Tongue (tissue), 3 donors: ENCODE measurements at places on chromosomes 16 and 17. TPM values are rescaled to one million over a fixed set of nuclear protein-coding genes. Genes with fewer than 3 reads are reported as not detected.

KRT12 gene
- total RNA-seq, result not detected

PLA2G10 gene
- total RNA-seq, result not detected

CSNK2A2 gene
- 44.9 TPM for total RNA-seq

TNS4 gene
- total RNA-seq, result 10.4 TPM

SCARF1 gene
- 17.1 TPM for total RNA-seq

TNFRSF13B gene
- total RNA-seq, result not detected

MYL11 gene
- total RNA-seq, result 9,092 TPM

TSPAN10 gene
- total RNA-seq, result 1.0 TPM

TNP2 gene
- total RNA-seq, result not detected

LPO gene
- 6.4 TPM for total RNA-seq

IL17C gene
- total RNA-seq, result not detected

CTCF gene
- total RNA-seq, result 40.0 TPM

- peak; percentile 85 for DNase-seq
These were observed 763 bp upstream of the SOX9 start for GRCh38 chr17:72119873-72120641.

DNA sequence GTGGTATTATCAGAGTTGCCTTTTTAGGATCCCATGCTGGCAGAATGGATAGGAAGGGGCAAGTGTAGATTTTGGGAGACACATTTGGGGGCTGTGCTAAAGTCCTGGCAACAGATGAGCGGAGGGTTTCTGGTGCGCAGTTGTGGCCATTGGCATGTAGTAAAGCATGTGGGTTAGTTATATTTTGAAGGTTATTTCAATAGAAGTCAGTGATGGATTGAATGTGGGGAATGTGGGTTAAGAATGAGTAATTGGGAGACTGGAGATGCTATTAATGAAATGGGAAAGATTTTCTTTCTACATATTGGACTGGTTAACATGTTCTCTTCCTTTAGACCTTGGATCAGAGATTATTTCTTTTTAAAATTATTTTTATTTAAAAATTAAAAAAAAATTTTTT lies 10.0 kb downstream of the DUS2 start:
- no peak for DNase-seq

DNA sequence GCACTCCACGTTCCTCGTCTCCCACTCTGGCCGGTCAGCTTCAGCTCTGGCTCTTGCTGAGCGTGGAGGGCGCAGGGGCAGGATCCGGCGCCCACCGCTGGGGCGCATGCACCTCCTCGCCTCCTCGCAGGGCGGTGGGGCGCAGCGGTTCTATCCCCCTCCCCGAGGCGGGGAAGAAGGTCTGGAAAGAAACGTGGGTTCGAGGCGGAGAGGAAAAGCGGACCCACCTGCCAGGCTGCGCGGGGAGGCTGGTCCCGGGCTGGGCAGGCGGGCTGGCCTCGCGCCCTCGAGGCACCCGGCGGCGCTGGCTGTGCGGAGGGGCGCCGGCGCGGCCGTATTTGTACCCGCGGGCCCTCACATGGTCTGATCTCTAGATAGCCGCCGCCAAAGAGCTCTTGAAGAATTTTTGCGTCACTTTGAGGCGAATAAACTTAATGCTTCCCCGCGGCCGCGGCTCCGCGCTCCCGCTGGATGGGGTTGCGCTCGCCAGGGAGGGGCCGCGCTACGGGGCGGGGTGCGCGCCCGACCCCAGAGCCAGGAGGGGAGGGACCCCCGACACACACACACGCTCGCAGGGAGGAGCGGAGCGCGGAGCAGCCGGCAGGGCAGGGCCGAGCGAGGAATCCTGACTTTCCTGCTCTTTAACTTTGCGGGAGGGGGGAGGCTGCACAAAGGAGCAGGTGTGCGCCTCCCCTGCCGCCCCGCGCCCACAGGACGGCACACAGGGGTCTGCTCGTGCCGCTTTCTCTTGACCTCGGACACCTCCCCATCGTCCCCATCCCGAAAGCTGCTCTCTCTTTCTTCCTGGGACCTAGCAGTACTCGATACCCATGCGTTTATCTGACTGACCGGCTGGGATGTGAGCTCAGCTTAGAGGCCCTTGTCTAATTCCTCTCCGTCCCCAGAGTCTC lies at the start of gene SLC6A4:
TSS of gene SLC6A4 (minus strand) at position 312 of the 911 bp plus-strand sequence. CDS start 13,739 bp downstream, outside the sequence.
- DNase-seq, result peak; percentile 39

DNA sequence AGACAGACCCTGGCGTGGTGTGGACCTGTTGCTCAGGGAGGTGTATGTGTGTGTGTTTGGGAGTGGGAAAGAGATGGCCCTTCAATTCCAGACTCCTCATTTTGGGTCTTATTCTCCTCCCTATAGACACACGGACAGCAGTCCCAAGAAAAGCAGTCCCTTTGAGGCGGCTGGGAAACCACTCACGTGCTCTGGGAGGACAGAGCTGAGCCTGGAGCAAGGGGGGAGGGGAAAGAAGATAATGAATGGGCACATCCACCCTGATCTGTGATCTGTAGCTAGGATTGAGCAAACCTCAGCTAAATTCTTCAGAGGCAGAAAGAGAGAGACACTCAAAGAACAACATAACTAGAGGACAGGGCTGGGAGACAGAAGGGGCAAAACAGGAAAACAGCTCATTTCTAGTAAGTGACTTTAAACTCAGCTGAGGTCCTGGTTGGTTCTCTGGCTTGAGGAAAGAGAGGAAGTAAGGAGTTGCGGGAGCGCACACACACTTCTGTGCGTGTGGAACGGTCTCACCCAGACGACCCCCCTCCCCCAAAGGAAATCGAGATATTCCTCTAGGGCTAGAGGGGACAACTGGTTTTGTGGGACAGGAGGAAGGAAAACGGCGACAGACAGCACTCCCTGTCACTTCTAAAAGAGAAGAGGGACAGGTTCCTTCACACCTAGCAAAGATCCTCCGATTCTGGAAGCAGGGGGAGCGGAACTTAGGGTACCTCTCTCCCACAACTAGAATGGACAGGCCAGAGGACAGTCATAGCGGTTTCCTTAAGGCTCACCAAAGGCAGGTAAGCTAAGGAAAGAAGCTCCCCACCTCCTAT lies 658 bp downstream of the RAB5C start:
- DNase-seq, result no peak

- DNase-seq, result no peak
These were observed 16.6 kb downstream of the PLD6 start for GRCh38 chr17:17189559-17189958.

GRCh38 chr16:74079232-74079586 lies 217.4 kb upstream of the PSMD7 start:
- DNase-seq, result no peak

DNA sequence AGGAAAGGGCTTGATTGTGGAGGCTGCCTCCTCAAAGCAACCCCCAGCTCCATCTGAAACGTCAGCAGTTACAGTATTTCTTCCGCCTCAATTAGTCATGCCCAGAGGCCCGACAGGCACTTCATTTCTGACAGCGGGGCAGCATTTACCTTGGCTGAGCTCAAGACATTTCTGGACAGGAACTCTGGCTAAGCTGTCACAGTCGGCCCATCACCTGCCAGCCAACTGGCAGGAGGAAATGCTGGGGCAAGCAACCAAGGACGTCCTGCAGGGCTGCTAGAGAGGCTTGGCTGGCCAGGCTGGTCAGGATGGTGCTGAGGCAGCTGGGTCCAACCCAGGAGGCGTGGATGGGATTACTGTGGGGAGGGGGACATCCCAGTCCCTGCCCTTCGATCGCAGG lies 27.8 kb downstream of the PLXDC1 start:
- DNase-seq, result no peak

- no peak for DNase-seq
These were observed 101.3 kb downstream of the CDK5R1 start for GRCh38 chr17:32588135-32588534.

GRCh38 chr17:74282587-74283370 lies 8.7 kb downstream of the DNAI2 start:
- no peak for DNase-seq

GRCh38 chr16:83973077-83973476 lies 5.0 kb downstream of the NECAB2 start:
- no peak for DNase-seq

- DNase-seq, result no peak
These were observed 4.1 kb upstream of the PITPNA start for GRCh38 chr17:1566505-1567199.

- no peak for DNase-seq
These were observed 112.5 kb downstream of the WWOX start for GRCh38 chr16:78211946-78212345.

GRCh38 chr17:41967921-41968578 lies 1.5 kb downstream of the CNP start:
- DNase-seq, result no peak

DNA sequence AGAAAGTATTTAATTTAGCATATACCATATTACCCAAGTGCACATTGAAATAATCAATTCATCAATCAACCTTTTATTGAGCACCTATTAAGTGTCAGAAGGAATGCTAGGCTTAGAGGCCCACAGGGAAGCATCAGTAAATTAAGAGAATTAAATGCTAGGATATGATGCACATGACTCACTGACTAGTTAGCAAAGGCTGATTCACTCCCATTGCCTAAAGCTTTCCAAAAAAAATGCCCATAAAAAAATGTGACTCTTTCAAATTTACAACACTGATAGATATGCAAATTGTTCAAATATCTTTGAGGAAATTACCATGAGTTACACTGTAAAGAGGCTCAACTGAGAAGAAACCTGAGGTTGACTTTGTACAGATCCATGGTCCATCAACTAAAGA lies 883.3 kb downstream of the CDH11 start:
- DNase-seq, result no peak

DNA sequence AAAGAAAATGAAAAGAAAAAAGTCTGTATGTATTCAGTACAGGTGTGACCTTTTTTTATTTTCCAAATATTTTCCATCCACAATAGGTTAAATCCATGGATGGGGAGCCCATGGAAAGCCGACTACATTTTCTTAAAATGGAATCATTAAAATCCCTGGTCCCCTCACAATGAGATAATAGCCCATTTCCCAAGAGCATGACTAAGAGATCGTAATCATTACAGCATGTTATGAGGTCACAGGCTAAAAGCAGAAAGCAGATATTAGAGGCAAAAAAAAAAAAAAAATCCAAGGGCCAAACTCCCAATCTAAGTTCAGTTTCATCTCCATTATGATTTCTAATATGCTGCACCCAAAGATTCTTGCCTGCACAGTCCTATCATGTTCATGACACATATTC lies 44.7 kb downstream of the CYTH1 start:
- no peak for DNase-seq

GRCh38 chr16:68015681-68016080 lies at the start of gene DPEP2NB:
Gene DPEP2NB (minus strand): TSS chr16:68015911. CDS start chr16:68015770, 141 bp downstream.
- no peak for DNase-seq

DNA sequence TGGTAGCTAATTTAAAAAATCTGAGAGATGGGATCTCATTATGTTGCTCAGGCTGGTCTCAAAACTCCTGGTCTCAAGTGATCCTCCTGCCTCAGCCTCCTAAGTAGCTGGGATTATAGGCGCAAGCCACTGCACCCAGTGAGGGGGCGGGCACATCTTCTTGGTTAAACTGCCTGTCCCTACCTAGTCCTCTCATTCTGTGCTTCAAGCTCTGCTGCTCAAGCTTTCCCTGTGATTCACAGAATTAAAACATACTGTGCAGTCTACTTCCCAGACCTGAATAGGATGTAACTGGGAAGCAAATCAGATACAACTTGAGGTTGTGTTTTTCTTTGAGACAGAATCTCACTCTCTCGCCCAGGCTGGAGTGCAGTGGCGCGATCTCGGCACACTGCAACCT lies 2.3 kb downstream of the MRPL38 start:
- DNase-seq, result no peak

DNA sequence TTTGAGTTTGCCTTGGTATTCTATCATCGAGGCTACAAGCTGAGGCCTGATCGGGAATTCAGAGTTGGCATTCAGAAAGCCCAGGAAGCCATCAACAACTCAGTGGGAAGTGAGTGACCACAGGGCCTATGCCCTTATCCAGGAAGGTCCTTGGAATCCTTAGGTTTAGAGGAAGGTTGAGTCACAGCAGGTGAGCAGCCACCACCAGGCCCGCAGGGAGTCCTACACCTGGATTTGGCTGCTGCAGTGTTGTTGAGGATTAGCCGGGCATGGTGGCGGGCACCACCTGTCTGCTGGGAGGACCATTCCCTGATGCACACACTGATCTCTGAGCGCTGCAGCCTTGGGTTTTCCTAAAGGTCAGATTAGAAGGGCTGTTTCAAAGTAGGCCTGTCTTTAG lies 5.2 kb downstream of the ODAD4 start:
- no peak for DNase-seq

GRCh38 chr17:3534881-3535252 lies 22.7 kb downstream of the TRPV3 start:
- no peak for DNase-seq

DNA sequence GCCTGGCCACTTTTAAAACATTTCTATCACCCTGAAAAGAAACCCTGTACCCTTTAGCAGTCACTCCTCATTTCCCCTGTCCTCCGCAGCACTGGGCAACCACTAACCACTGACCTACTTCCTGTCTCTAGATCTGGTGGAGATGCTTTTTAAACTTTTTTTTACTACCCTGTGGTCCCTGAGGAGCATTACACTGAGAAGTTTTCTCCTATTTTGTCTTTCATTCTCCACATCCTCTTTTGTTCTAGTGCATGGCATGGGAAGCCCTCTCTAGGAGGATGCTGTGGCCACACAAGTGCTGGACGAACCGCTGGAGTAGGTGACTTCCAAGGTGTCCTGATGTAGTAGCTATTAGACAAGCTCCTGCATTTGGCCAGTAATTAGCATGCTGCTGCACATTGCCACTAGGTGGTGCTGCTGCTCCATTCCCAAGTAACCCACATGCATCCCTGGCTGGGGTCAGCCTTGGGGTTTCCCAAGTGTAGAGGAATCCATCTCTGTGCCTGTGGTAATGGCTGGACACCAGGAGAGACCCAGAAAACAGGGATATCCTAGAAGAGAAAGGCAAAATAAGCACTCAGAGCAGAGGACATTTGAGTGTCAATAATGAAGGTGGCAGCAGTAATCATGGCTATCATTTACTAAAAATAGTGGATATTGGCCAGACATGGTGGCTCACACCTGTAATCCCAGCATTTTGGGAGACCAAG lies 143.8 kb upstream of the CRHR1 start:
- DNase-seq, result peak; percentile 85

GRCh38 chr17:50192144-50192617 lies 9.2 kb downstream of the COL1A1 start:
- no peak for DNase-seq
